ENCODE measurements at places on chromosomes 13 and 19. TPM values are rescaled to one million over a fixed set of nuclear protein-coding genes. Genes with fewer than 3 reads are reported as not detected.

- no peak for DNase-seq
Measured at GRCh38 chr13:98468361-98468760, 108.5 kb downstream of the STK24 start.

DNA sequence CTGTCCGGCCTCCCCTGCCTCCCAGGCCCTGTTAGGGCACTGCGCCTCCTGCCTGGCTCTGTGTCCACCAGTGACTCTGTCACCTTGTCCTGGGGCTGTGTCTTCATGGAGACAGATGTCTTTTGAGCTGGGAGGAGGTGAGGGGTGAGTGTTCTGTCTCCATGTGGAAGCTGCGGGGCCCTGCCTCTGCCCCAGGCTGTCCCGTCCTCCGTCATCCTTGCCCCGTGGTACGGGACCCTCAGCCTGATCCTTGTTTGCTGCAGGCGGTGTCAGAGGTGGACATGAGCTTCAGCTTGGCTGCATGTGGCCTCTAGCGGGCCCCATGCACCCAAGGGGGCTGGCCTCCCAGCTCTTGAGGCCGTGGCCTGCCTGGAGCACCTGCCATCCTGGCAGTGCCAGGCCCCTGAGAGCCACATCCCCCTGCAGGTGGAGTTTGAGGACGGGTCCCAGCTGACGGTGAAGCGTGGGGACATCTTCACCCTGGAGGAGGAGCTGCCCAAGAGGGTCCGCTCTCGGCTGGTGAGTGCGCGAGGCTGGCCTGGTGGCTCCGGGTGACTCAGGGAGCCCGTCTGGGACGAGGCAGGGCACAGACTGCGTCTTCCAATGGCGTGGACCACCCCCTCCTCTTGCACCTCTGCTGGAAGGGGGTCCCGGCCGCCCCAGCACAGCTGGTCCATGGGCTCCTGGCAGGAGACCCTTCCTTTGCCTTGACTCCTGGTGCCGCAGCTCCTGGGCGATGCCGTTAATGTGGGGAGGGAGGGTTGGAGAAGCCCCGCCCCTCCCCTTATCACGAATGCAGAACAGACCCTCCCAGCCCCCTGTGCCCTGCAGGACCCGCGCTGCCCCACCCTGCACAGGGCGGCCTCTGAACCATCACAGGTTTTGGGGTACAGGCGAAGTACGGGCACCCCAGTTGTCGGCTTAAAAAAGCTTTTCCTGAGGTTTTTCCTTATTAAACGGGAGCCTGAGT, 181.3 kb downstream of the KDM4B start:
- DNase-seq: no peak

GRCh38 chr19:51161867-51162496, 19.9 kb downstream of the SIGLEC7 start:
- no peak for DNase-seq

- no peak for DNase-seq
Measured at GRCh38 chr19:48353677-48354076, 10.1 kb downstream of the TMEM143 start.

GRCh38 chr19:20162821-20163220, 4.2 kb upstream of the ZNF486 start:
- no peak for DNase-seq

Gene GPR180
- total RNA-seq: 9.9 TPM

Gene GDF15
- 5.8 TPM for total RNA-seq

Gene HPN
- 0.69 TPM for total RNA-seq

DNA sequence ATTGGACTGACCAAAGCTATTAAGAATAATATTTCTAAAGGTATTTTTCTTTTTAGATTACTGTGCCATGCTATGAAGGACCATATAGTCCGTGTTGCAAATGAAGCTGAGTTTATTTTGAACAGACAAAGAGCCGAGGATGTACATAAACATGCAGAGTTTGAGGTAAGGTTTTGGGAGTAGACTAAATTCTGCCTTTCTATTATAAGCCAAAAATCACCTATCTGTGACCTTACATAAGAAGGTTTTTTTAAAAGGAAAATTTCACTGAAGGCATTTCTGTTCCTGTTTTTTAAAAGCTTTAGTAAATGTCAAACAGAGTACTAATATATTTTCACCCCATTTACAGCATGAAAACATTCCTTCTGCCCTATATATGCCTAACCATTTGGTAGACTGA, 127.4 kb downstream of the MAB21L1 start:
- DNase-seq: no peak

- no peak for DNase-seq
Measured at GRCh38 chr19:12884926-12885748, 1.9 kb downstream of the KLF1 start.

- no peak for DNase-seq
Measured at GRCh38 chr13:95756072-95756471, 79.1 kb downstream of the DNAJC3 start.

DNA sequence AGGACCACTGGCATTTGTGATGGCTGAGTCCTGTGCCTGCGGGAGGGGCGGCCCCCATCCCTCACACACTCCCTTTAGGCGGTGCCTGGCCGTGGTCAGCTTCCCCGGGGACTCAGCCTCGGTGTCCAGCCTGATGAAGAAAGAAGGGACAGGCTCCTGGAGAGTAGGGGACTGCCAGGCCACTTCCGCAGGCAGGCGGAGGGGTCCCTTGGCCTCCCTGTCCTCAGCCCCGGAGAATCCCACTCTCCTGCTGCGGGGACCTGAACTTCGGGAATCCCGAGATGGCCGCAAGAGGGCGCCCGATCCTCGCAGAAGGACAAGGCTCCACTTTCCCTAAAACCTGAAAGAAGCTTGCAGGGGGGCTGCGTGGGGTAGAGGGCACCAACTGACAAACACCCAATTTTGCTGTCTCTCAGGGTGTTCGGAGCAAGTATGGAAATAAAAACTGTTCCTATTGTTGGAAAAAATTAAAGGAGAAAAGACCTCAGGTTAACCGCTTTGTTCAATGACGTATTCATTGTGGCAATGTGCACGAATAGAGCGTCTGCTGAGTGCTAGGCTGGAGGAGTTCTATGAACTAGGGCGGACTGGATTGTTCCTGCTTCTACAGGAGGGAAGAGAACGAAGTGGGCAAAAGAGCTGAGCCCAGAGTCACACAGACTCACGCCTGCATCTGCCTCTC, 297.3 kb downstream of the ZNF536 start:
- no peak for DNase-seq

- no peak for DNase-seq
Measured at GRCh38 chr13:102028206-102028605, 373.6 kb downstream of the FGF14 start.

- DNase-seq: no peak
Measured at GRCh38 chr19:21824679-21825078, 11.3 kb downstream of the ZNF43 start.

Gene PRODH2
- total RNA-seq: not detected

DNA sequence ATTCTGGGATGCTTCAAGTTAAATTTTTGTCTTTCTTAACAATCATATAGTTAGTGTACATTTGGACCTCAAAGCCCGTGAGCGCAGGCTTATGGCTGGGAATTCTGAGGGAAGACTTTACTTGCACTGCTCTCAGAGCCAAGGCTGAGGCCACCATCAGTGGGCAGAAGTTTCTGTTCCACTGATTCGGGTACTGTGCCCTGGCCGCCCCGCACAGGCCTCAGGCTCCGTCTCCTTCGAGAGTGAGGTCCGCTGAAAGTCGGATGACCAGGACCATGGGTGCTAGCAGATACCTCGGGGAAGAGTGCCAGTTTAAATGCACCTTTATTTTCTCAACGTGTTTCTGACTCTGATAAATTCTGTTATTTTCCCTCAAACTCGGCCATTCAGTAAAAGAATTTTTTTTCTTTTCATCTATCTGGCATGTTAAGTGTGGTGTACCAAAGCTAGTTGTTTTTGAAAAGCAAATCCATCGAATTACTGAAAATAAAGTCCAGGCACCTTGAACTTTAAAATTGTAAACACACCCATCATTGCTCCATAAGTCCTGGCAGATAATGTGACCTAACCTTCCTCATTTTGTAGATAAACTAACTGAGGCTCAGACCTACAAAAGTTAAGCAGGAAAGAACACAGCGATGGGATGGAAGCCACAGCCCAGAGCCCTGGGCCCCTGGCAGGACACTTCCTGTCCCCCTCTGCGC, 126.7 kb downstream of the SOX1 start:
- no peak for DNase-seq

DNA sequence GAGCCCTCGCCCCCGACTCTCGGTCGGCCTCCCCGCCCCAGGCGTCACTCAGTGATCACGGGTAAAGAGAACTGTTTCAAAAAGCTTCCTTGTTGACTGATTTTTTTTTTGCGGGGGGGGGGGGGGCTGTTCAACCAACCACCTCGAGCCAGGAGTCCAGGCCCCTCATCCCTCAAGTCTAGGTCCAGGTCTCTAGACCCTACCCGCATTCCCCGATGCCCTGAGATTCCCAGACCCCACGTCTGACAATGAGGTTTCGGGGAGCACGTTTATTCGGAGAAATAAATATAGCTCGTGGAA, 4.3 kb downstream of the HRC start:
- no peak for DNase-seq

GRCh38 chr13:26060357-26060756, 8.5 kb upstream of the SHISA2 start:
- no peak for DNase-seq

Gene SHC2
- 7.1 TPM for total RNA-seq

All from skin of body (tissue), 3 donors.